ENCODE measurements at places on chromosomes 6 and 20.
A peak's percentile ranks its signal among the peaks of the same experiment; 100 is the strongest.

DNA sequence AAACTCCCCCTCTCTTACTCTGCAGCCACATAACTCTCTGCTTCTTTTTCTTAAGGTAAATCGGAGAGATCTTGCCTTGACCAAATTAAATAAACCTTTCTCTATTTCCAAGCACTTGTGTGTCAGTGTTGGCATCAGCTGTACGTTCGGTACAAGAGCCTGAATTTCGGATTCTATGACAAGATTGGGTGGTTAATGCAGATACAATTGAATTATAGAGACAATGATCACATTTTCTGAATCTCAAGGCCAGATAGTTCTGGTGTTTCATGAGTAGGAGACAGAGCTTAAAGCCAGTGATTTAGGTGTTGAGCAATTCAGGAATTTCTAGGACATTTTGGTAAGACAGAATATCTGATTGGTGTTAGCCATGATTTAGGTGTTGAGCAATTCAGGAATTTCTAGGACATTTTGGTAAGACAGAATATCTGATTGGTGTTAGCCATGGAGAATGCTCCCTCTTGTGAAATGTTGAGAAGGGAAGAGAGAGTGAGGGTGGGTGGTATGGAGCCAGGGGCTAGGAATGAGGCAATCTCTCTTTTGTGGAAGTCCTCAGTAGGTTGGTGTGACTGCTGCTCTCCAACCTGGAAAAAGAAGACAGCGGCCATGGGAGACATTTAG is 5.1 kb downstream of the SPINT3 start:
- peak; percentile 3 for DNase-seq

- DNase-seq, result peak; percentile 78
Measured at GRCh38 chr6:107957308-107957908, 600 bp downstream of the SEC63 start.

- no peak for DNase-seq
Measured at GRCh38 chr6:46011188-46012085, 4.2 kb downstream of the CLIC5 start.

GRCh38 chr20:37917461-37917860 is 14.5 kb downstream of the VSTM2L start:
- no peak for DNase-seq

GRCh38 chr6:56334937-56335336 is 87.6 kb upstream of the COL21A1 start:
- DNase-seq, result peak; percentile 97

DNA sequence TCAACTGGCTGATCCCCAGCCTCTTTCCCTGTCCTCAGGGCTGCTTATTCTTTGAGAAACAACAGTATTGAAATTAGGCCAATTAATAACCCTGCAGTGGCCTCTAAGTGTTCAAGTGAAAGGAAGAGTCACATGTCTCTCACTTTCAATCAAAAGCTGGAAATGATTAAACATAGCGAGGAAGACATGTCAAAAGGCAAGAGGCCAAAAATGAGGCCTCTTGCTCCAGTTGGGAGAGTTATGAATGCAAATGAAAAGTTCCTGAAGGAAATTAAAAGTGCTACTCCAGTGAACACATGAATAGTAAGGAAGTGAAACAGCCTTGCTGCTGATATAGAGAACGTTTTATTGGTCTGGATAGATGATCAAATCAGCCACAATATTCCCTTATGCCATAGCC is 131.5 kb downstream of the MACROD2 start:
- no peak for DNase-seq

- no peak for DNase-seq
Measured at GRCh38 chr6:27811451-27811772, 100.8 kb downstream of the OR2B2 start.

GRCh38 chr6:158038291-158039177 is 56.9 kb downstream of the SYNJ2 start:
- no peak for DNase-seq

DNA sequence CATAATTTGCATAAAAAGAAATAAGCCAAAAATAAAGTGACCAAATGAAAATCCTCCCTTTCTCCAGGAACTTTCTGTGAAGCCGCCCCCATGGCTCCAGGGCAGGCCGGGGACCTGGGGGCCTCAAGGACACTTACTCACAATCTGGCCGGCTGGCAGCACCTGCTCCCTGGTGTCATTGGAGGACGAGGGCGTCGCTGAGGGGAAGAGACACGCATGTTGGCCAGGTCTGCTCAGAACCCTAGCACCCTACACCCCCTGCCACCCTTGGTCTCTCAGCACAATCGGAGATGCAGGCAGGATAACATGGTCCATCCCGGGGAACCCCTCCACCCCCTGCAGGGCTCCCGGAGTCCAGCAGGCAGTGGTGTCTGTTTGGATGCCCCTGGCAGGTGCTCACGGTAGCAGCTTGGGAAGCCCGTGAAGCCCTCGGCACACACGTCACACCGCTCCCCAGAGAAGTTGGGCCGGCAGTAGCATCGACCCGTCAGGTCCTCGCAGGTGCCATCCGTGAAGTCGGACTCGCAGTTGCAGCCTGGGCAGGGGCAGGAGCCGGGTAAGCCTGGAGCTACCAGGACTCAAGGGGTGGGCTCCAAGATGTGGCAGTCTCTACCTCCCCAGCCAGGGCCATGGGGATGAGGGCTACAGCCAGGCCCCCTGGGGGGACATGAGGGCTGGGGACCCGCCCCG is 21.3 kb downstream of the LAMA5 start:
- no peak for DNase-seq

DNA sequence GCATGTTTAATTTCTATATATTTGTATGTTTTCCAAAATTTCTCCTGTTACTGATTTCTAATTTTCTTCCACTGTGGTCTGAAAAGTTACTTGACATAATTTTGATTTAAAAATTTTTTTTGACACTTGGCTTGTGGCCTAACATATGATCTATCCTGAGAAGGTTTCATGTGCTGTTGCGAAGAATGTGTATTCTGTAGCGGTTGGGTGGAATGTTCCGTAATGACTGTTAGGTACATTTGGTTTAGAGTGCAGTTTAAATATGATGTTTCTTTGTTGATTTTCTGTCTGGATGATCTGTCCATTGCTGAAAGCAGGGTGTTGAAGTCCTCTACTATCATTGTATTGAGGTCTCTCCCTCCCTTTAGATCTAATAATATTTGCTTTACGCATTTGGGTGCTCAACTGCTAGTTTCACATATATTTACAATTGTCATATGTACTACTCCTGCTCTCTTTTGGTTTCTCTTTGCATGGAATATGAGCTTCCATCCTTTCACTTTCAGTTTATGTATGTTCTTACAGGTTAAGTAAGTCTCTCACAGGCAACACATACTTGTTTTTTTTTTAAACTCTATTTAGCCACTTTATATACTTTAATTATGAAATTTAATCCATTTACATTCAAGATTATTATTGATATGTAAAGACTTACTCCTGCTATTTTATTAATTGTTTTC is 19.5 kb upstream of the EDN1 start:
- no peak for DNase-seq

- DNase-seq, result peak; percentile 64
Measured at GRCh38 chr6:100353276-100354015, 111.3 kb downstream of the SIM1 start.

GRCh38 chr6:159521962-159522361 is 171.1 kb downstream of the SOD2 start:
- no peak for DNase-seq

- peak; percentile 46 for DNase-seq
Measured at GRCh38 chr6:83429857-83430610, 817 bp downstream of the ME1 start.

- peak; percentile 83 for DNase-seq
Measured at GRCh38 chr20:3687655-3688054, 5.8 kb upstream of the ADAM33 start.

DNA sequence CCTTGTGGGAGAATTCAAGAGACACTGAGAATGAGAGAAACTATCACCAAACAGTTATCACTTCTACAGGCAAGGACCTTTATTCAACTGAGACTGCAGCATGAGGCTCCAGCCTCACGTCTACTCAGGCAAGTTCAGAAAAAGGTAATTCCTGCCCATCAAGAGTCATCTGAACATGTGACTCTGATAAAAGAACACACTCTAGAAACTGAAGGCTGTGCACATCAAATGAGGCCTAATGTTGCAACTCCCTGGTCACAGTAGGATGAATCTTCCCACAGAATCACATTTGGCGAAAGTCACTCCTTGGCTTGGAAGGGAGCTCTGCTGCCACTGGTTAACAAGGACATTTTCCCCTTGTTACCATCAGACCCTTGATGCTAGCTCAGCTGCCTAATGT is 71.2 kb upstream of the EMILIN3 start:
- DNase-seq, result peak; percentile 70

DNA sequence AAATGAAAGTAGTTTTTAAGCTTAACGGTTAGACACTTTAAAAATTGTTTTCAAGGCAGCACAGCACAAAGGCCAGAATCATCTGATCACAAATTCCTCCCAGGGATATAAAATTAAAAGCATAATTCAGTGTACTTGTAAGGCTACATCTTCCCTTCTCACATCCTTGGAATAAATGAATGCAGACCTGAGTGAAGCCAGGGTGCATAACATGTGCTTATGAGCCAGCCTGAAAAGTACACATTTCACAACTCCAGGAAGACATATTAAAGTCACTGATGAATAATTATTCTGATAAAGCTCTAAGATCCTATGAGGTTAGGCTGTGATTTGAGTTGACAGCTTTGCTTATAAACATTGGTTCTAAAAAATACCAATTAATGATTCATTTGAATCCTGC is 163.6 kb downstream of the BTBD9 start:
- peak; percentile 60 for DNase-seq

Data from fibroblast of mammary gland (primary cell).